ENCODE measurements at places on chromosomes 7 and 10.

GRCh38 chr10:60495338-60496055 lies 105.8 kb upstream of the ANK3 start:
- no peak for DNase-seq

DNA sequence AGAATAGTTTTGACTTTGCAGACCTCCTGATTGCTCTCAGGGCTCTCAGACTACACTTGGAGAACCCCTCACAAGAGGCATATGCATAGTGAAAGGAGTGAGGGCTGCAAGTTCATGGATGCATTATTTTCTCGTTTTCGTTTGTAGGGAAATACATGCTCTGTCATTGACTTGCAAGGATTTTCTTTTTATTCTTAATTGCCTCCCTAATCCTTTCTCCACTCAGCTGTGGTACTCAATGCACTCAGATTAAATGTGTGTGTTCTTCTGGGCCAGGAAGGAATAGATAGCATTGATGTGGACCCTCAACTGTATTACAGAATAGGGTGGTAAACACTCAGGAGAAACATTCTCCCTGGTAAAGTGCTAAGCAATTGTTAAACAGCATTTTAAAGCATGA lies 188.7 kb downstream of the CACNB2 start:
- no peak for DNase-seq

- DNase-seq = no peak
Measured at GRCh38 chr7:4724648-4725013, 42.5 kb downstream of the FOXK1 start.

DNA sequence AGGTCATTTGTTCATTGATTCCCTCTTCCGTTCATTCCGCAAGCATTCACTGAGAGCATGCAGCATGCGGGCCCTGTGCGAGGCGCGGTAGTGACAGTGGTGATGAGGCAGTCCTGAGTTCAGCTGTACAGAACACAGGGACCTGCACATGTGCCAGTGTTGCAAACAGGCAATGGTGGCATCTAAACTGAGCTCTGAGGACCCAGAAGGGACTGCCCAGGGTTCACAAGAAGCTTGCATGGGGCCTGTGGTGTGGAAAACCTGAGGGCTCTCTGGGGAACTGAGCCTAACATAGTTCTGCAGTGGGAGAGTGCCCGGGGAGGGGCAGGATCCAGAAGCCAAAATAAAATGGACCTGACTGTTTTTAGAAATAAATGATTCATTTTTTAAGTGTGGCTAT lies 13.2 kb downstream of the ZNF488 start:
- DNase-seq = no peak

- DNase-seq = no peak
Measured at GRCh38 chr10:106765241-106765754, 399.2 kb downstream of the SORCS1 start.

DNA sequence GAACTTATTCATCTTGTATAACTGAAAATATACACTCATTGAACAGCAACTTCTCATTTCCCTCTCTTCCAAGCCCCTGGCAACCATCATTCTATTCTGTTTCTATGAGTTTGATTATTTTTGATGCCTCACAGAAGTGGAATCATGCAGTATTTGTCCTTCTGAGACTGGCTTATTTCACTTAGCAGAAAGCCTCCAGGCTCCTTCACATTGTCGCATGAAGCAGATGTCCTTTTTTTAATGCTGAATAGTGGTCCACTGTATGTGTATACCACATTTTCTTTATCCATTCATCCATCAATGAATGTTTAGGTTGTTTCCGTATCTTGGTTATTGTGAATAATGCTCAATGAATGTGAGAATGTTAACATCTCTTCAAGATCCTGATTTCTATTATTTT lies 238.2 kb upstream of the KLF14 start:
- DNase-seq = no peak

DNA sequence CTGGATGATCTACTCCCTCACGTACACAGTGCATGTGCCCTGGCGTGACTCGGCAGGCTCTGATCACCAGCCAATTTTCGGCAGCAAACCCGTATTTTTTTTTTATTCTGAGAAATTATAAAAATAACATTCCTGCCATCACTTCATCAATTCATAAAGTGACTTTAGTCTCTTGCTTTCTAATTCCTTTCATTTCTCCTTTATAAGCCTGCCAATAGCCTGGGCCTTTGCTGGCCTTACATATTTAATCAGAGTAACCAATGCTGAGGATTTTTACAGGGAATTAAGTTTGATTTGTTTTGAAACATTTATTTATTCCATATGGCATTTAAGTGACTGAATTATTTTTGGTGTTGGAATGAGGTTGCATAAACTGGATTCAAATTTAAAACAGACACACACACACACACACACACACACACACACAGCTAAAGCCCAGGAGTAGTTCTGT lies 140.8 kb downstream of the ETV1 start:
- DNase-seq = no peak

DNA sequence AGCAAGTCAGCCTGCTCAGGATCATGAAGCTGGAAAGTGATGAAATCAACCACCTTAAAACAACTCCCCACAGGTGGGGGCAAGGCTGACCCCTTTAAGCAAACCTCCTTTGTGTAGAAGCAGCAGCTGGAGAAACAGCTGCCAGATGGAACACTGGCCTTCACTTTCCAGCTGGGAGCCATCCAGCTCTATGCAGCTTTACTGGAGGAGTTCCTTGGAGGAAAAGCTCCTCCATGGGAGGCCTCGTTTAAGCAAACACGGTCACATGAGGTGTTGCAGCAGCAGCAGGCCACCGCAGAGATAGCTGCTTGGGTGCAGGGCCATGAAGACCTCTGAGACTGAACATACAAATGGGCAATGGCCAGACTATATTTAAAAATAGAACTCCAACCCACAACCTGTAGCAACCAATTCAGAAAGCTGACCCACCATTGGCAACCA lies 13.0 kb upstream of the DLG5 start:
- DNase-seq = no peak

DNA sequence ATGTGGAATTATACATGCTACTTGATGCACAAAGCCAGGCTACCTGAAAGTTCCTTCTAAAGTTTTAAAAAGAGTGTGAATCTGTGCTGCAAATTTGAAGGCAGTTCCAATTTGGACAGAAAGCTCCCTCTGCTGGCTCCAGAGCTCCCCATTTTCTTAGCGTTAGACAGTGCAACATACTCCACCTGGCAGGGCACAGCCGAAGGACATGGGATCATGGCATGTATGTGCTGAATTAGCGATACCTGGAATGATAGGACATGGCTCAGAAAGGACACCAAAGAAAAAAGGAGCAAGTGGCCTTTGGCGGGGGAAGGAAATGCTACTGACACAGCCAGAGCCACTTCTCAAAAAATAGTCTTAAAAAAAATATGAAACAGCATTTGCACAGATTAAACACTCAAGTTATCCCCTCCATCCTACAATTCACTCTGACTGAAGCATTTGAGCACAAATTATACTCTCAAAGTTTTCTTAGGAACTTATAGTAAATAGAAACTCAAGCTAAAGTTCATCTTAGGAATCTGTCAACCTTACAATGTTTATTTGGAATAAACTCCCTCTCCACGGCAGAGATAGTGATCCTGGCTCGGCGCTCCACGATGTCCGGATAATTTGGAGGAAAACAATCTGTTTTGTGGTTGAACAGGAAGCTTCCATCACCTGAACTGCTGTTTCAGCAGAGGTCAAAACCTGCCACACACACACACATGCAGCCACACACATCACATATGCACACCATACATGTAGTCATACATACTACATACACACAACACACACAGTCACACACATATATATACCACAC lies 80.0 kb downstream of the C7orf25 start:
- no peak for DNase-seq

Data from activated effector memory CD4-positive, alpha-beta T cell treated with Interleukin-2 at 50 U/mL for 16 hours (primary cell).